ENCODE measurements at places on chromosomes 4 and X. TPM values are rescaled to one million over a fixed set of nuclear protein-coding genes. Genes with fewer than 3 reads are reported as not detected.

SLC10A4 gene
- not detected for total RNA-seq

- no peak for DNase-seq
These were observed 384.9 kb upstream of the SLC7A11 start for GRCh38 chr4:138627096-138627495.

DNA sequence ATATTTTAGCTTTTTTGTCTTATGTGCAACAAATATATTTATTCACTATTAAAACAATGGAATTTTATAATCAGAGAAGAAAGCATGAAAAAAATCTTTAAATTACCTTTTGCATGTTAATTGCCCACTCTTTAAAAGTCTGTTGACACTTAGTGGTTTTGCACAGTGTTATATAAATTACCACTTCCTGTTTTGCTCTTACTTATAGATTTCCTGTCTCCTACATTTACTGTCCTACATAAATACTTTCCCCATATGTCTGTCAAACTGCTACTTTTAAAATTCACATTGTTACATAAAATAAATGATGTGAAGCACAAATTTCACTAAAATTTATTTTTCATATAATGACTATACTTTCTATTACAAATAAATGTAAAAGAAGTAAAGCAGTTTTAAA is 161.1 kb upstream of the NDST4 start:
- peak; percentile 53 for DNase-seq

DNA sequence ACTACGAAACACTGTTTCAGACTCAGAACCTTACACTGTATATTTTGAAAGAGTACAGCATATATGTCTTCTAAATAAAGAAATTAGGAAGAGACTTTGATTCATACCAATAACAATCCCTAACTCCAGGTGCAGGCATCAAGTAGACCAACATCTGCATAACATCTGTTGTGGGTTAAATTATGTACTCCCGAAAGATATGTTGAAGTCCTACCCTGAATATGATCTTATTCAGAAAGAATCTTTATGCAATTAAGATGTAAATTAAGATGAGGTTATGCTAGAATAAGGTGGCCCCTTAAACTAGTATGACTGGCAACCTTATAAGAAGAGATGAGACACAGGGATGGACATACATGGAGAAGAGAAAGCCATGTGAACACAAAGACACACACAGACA is 117.9 kb downstream of the INPP4B start:
- DNase-seq, result no peak

Data from OCI-LY7 (cell line).